ENCODE measurements at places on chromosomes 12 and 14.

GRCh38 chr12:24991209-24992049 is 42.5 kb upstream of the BCAT1 start:
- DNase-seq, result peak; percentile 76

GRCh38 chr12:31662176-31662849 is 2.8 kb downstream of the ETFBKMT start:
- DNase-seq, result no peak

DNA sequence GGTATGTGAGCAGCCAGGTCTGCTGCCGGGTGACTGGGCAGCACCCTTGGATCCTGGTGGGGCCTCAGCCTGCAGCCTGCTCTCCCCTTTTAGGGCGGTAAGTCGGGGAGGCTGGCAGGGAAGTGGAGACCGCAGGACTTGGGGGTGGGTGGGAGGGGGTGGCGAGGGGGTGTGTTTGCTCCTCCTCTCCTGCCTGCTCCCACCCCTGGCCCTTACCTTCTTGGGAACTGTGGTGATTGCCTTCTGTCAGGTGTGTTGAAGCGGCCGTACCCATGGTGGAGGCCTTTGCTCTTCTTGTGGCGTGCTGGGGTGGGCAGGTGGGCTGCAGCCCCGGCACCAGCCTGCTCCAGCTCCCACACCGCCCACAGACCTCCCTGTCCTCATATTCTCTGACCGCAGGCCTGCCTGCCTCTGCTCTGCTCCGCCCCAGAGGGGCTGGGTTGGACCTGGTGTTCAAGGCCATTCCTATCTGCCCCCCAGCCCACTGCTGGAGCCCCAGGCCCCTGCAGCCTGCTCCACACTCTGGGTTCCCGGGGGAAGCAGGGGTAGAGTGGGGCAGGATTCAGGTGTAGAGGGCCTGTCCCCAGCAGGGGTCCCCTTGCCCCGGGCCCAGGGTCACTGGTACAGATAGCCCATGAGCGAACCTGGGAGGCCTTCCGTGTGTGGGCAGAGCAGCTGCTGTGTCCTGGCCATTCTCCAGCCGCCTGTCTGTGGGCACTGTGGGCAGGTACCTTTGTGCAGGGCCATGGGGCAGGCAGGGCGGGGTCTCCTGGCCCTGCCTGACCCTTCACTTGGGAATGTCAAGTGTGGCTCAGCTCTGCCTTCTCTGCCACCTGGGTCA is 5.2 kb downstream of the TEDC1 start:
- DNase-seq, result no peak

GRCh38 chr14:28756269-28756883 is 10.2 kb upstream of the FOXG1 start:
- DNase-seq, result no peak

- DNase-seq, result no peak
Measured at GRCh38 chr12:4069670-4070010, 196.4 kb upstream of the PARP11 start.

- no peak for DNase-seq
Measured at GRCh38 chr14:103008768-103009357, 48.5 kb downstream of the CDC42BPB start.

GRCh38 chr12:131872154-131873051 is 22.0 kb upstream of the ULK1 start:
- DNase-seq, result no peak

- DNase-seq, result peak; percentile 81
Measured at GRCh38 chr14:33273978-33274377, 335.3 kb downstream of the NPAS3 start.

GRCh38 chr12:122867691-122868461 is 28.0 kb downstream of the VPS37B start:
- DNase-seq, result peak; percentile 16

- DNase-seq, result no peak
Measured at GRCh38 chr12:80460972-80461371, 16.9 kb downstream of the PTPRQ start.

DNA sequence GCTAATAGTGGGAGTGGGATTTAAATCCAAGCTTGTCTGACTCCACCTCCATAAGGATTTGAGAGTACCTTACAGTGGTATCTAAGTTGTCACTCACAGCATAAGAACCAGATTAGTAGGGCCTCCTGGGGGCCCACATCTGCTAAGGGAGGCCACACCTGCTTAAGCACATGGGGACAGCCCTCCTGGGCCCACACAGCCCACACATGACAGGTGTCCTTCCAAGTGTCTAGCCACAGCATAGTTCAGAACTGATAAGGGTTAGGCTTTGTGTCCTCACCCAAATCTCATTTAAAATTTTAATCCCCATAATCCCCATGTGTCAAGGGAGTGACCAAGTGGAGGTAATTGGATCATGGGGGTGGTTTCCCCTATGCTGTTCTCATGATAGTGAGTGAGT is 186.0 kb upstream of the HMGA2 start:
- DNase-seq, result no peak

- peak; percentile 61 for DNase-seq
Measured at GRCh38 chr12:25959071-25959961, 834 bp downstream of the RASSF8 start.

- DNase-seq, result no peak
Measured at GRCh38 chr14:92471919-92472318, 41.7 kb upstream of the RIN3 start.

- DNase-seq, result no peak
Measured at GRCh38 chr12:6342140-6342889, 439 bp upstream of the TNFRSF1A start.

GRCh38 chr14:105526776-105527380 is 495 bp downstream of the TMEM121 start:
- no peak for DNase-seq

GRCh38 chr14:83126076-83126475 is 1592.4 kb upstream of the SEL1L start:
- no peak for DNase-seq

- DNase-seq, result no peak
Measured at GRCh38 chr14:105456736-105457617, 17.6 kb upstream of the CRIP2 start.

- peak; percentile 71 for DNase-seq
Measured at GRCh38 chr12:10213168-10214135, 775 bp downstream of the GABARAPL1 start.

- DNase-seq, result no peak
Measured at GRCh38 chr12:47782372-47782770, 9.3 kb downstream of the SLC48A1 start.

GRCh38 chr12:52543985-52544883 is 8.7 kb downstream of the KRT71 start:
- no peak for DNase-seq

DNA sequence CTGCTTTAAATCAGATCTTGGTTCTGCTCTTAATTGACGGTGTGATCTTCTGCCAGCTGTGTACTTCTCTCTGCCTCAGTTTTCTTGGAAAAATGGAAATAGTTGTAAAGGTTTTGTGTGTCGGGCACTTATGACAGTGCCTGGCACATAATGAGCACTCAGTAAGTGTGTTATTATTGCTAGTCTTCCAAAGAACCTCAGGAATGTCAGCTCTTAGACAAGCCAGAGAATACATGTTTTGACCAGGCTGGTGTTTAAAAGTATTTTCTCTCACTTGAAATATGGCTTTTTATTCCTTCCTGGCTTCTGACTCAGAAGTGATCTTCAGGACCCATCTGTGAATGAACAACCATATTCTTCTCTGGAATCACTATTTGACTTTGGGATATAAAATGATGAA is 304.1 kb downstream of the SNAPC1 start:
- no peak for DNase-seq

GRCh38 chr12:100043631-100044030 is 58.9 kb upstream of the ANKS1B start:
- DNase-seq, result no peak

DNA sequence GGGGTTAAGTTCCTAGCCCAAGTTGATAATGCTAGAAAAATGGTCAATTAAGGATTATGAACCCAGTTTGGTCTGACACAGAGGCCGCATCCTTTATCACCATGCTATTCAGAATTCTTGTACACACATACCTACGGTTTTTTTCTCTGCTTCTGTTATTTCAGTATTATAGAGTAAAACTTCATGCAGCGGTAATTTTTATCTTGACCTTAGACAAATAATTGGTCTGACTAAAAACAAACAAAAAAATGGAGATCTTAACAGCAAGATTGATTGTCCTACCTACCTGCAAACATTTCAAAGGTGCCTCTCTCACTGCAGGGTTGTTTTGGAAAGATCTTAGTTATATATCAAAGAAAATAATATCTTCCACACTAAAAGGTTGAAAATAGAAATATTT is 201.9 kb upstream of the PRICKLE1 start:
- DNase-seq, result no peak

DNA sequence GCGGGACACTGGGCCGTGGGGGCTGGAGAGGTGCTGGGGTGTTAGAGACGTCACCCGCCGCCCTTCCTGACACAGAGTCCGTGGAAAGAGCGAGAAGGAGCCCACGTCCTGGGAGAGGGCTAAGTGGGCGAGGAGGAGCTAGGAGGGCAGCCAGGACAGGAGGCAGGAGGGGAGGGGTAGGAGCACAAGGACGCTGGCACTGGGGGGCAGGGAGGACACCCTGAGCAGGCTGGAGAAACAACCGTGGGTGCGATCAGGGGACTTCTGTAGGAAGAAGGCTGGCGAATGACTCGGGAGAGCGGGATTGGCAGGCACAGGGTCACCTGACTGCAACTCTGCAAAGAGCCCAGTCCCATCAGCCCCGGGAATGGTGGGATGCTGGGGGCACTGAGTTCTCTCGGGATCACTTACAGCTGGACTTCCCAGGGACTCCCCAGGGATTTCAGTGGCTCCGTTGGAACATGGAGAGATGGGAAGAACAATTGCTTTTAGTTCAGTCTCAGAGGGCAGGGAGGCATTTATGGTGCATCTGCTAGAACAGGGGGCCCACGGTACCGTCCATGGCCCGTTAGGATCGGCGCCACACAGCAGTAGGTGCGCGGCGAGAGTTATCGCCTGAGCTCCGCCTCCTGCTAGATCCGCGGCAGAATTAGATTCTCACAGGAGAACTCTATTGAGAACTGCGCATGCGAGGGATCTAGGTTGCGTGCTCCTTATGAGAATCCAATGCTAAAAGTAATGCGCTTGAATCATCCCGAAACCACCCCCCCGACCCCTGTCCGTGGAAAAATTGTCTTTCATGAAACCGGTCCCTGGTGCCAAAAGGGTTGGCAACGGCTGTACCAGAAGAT is 24.3 kb downstream of the UBR7 start:
- peak; percentile 76 for DNase-seq

- no peak for DNase-seq
Measured at GRCh38 chr12:66438601-66439000, 136.3 kb downstream of the HELB start.

GRCh38 chr14:104023325-104024055 is 62.0 kb upstream of the ASPG start:
- no peak for DNase-seq

- no peak for DNase-seq
Measured at GRCh38 chr12:103715494-103715893, 125.5 kb downstream of the NT5DC3 start.

DNA sequence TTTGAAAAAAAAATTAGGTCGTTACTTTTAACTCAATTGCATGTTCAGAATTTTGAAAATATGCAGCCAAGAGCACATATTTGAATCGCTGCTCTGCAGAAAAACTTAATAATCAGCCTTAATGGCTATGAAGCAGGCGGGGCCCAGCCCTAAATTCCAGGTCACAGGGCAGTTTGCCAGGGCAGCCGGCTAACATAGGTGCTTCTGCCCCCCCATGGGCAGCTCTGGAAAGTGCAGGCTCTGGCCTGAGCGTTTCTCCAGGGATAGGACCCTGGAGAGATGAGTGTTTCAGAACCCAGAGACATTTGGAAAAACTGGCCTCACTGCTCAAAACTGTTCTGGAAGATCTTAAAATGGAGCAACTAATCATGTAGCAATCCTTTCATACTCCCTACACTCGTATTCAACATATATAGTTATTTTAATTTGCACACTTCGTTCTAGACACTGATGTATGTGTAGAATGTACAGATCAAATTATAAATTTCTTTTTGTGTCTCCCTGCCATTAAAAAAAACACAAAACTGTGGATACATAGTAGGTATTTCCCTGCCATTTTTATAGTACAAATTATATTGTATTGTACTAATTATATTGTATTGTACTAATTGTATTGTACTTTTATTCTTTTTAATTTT is 26.0 kb upstream of the PTGR2 start:
- peak; percentile 85 for DNase-seq

- DNase-seq, result no peak
Measured at GRCh38 chr12:68175557-68176061, 16.1 kb upstream of the IFNG start.

DNA sequence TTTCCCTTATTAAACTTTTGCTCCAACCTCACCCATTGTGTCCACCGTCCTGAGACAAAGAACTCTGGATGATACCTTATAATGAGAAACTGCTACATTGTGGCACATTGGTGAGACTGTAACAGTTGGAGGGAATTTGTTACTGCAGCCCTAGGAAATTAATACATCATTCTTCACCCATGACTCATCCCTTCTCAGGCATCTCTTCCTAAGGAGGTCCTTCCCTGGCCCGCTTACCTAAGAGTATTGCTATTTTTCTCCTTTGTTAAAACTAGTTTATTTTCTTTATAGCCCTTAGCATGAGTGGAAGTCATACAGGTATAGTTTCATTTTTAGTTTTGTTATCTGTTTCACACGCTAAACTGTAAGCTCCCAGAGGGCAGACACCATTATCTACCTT is 87.1 kb downstream of the TMEM260 start:
- DNase-seq, result no peak

DNA sequence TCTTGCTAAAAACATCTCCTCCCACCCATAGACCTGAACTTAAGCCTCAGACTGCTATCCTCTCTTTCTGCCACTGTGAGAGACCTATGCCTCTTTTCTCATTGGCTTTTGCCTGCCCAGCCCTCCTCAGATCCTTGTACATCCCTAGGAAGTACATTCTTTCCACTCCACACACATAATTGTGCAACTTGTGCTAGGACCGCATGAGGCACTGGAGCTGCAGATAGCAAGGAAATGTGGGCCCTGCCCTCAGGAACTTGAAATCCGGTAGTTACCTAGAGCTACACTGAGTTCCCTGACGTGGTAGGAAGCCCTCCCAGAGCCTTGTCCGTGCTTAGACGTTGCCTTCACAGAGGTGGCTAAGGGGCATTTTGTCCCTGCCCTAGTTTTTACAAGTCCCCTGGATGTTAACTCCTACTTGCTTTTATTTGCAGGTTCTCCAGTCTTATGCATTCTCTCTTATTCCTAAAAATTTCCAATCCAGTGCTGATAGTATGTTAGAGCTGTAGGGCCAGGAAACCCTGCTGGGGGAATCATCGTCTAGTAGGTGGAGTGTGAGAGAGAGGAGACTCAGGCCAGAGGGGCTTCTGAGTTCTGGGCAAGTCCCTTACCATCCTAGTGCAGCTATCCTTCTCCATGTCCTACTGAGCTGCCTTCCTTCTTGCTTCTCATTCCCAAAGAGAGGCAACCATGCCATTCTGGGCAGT is 41.3 kb downstream of the NTF3 start:
- no peak for DNase-seq

- DNase-seq, result no peak
Measured at GRCh38 chr14:65432361-65432948, 19.9 kb downstream of the FUT8 start.
